Occipital lobe (tissue), 3 donors: ENCODE measurements at places on chromosomes 12 and 14.

DNA sequence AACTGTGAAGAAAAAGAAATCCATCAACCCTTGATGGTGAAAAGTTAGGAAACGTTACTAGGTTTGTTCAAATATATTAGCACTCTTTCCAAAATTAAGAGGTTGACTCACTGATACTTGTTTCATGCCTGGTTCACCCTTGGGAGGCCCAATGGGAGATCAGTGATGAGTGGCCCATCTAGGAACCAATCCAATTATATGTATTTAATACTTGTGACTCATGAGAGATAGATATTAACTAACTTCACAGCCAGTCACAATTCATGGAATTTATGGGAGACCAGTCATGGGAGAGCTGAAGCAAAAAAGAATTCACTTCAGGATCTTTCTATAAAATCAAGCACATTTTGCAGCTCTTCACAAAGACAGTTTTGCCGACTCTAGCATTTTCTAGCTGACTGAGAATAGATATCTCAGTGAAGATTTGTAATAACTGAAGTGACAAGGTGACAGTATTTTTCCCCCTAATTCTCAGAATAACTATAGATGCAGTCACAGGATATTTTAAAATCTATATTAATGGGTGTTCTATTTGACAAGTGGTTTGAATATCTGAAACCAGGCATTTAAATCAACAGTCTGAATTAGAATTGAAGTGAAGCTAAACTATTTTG is 230.2 kb downstream of the EPS8 start:
- no peak for DNase-seq

- DNase-seq: no peak
These were observed 281.0 kb upstream of the CRY1 start for GRCh38 chr12:107374161-107374840.

DNA sequence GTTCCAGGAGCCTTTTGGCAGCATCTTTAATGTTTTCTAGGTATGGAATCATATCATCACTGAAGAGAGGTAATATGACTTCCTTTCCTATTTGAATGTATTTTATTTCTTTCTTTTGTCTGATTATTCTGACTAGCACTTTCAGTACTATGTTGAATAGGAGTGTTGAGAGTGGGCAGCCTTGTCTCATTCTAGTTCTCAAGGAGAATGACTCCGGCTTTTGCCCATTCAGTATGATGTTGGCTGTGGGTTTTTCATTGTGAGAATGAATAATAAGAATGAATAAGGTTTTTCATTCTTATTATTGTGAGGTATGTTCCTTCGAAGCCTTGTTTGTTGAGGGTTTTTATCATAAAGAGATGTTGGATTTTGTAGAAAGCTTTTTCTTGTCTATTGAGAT is 98.9 kb downstream of the GPHN start:
- no peak for DNase-seq

DNA sequence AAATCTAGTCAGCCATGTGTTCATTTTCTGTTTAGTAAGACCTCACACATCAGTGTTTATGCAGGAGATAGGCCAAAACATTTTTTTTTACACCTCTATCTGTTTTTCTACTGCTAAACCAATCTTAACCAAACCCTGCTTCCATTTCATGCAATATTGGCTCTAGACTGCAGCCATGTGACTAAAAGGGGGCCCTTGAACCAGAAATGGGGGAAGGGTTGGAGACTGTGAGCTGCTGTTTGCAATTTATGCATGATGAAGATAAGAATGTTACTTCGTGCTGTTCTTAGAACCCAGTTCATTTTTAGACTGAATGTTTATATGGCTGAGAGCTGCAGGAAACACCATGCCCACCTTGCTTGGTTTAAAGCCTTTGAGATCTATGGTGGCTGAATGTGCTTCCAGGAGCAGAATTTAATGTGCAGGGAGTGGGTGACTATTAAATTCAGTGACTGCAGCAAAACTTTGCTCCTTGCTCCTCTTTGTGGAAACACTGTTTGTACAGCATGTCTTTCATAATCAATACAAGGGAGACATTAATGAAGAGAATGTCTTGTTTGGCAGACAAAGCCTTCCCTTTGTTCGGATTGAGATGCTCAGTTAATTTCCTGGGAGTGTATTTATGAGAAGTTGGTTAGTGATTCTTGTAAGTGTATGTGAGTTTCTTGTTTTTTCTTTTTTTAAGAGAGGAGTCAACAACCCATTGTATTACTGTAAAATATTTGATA is 53.6 kb downstream of the CHST11 start:
- no peak for DNase-seq

GRCh38 chr12:116332705-116333380 is 55.4 kb upstream of the MED13L start:
- DNase-seq: no peak

DNA sequence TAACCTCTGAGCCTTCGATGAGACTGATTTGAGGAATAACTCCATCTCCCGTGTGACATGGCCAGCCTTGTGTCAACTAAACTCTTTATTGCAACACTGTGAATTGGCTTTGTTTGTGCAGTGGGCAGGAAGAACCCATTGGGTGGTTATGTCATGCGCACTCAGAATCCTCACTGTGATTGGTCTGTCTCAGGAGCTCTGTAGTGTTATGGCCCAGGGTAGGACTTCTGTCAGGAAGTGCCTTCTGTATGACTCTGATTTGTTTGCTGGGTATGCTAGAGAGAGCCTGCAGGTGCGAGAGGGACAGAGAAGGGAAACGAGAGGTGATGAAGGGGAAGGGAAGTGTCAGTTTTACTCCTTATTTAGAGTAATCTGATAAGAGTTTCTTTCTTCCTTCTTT is 71.5 kb upstream of the DCD start:
- no peak for DNase-seq

- DNase-seq: no peak
These were observed 48.4 kb upstream of the FOS start for GRCh38 chr14:75230140-75230792.

GRCh38 chr14:68788275-68788995 is 4.4 kb downstream of the ZFP36L1 start:
- DNase-seq: no peak

- no peak for DNase-seq
These were observed 251.9 kb downstream of the FUT8 start for GRCh38 chr14:65664436-65664835.

DNA sequence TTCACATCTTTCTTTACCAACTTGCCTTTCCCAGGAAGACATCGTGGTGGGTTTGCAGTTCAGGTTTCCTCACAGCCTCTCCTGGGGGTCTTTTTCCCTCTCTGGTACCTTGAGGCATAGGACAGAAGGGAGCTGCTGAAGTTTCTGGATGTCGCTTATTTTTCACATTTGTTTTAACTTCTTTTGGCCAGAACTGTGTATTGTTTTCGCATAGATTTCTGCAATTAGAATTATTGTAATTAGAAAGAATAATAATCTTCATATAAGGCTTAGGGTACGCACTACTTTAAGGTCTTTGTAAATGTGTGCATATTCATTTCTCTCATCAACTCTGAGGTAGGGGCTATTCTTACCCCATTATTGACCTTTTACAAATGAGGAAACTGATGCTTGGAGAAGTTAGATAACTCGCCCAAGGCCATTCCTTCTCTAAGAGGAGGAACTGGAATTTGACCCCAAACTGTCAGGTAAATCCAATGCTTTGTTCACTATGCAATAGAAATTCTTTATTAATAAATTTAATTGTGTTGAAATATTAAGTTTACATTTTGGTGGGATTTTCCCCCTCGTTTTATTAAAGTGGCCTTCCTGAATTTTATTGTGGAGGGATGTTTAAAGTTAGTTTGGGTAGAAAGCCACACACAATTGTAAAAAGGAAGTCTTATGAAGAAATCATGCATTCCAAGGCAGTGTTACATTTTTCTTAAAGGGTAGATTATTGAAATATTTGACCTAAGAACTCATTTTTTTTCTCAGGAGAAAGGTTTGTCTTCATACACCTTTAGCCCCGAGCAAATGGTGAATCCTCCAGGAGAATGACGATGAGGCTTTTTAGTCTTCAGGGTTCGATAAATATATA is 12.1 kb upstream of the SLC38A2 start:
- DNase-seq: no peak

- no peak for DNase-seq
These were observed 31.1 kb downstream of the INTS13 start for GRCh38 chr12:26906704-26907103.

DNA sequence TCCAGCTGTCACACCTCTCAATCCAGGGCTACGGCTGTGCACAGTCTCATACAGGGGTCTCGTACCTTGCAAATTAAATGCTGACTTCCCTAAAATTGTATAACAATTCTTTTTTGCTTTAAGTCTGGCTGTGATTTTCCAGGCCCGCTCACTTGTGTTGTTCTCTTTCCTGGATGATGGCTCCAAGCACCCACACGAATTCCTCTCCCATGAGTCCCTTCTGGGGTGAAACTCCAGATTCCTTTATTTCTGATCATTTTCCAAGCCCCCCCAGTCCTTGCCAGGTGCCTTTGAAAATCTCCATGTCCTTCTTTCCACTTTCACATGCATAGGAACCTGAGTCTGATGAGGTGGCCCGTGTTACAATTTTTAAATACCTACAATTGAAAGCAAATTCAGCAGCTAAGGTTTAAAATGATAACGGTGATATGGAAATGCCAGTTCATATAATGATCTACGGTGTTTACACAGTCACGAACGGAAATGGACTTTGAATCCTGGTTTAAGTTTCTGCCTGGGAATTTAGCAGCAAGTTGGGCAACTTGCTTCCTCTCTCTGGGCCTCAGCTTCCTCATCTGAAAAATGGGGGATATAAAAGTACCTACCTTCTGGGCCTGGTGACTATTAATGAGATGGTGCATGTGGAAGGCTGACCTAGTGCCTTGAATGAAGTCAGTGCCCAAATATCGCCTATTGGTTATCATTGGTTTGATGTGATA is 85.5 kb downstream of the STAB2 start:
- DNase-seq: no peak

- DNase-seq: no peak
These were observed 205.4 kb downstream of the RASSF9 start for GRCh38 chr12:85630851-85631250.

- DNase-seq: no peak
These were observed 1.9 kb downstream of the MYO1A start for GRCh38 chr12:57047981-57048380.

DNA sequence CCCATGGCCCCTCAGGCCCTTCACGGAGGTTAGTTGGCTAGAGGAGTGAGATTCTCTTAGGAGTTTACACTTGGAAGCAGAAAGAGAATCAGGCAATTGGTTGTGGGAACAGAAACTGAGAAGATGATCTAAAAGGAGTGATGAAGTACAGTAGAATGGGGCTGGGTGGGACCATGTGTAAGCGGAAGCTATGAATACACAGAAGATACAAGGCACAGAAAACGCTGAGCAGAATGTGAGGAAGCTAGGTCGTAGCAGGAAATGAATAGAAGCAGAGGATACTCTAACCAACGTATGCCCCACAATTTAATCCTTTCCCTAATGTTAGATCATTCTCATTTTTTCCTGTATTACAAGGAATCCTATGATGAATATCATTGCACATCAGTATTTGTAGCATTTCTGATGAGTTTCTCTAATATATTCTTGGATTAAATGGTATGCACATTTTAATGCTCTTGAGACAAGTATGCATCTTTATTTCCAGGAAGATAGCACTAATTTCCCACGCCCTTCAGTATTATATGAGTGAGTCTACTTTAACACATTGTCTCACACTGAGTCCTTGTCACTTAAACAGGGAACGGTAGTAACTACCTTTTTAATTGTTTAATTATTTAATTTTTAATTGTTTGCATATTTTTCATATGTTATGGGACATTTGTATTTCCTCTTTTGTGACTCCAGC is 273.2 kb downstream of the APAF1 start:
- DNase-seq: no peak
